ENCODE measurements at places on chromosomes 7 and 10.

GRCh38 chr7:115719963-115720362, 310.6 kb downstream of the TFEC start:
- no peak for DNase-seq

DNA sequence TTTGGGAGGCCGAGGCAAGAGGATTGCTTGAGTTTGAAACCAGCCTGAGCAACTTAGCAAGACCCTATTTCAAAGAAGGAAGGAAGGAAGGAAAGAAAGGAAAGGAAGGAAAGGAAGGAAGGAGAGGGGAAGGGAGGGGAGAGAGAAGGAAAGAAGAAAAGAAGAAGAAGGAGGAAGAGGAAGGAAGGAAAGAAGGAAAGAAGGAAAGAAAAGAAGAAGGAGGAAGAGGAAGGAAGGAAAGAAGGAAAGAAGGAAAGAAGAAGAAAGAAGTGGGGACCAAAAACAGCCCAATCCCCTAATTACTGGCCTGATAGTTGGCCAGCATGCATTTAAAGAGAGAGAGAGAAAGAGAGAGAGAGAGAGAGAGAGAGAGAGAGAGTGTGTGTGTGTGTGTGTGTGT, 66.4 kb downstream of the EEPD1 start:
- DNase-seq: no peak

- no peak for DNase-seq
These were observed 147.0 kb downstream of the CDH23 start for GRCh38 chr10:71543608-71544170.

DNA sequence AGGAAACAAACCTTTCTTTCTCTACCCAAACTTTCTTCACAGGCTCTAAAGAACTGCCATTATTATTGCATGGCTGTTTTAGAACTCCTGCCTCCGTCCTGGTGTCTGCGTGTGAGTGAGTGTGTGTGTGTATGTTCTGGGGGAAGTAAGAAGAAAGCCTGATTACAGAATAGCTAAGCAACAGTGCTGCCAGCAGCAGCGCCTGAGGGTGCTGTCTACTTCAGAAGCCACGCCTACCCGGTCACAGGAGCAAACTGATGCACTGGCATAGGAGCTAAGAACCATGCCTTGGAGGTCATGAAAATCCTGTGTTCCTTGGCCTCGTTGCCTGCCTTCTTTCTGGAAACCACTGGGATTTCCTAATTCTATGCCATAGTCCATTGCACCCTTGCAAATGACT, 25.2 kb downstream of the LIPK start:
- DNase-seq: no peak

DNA sequence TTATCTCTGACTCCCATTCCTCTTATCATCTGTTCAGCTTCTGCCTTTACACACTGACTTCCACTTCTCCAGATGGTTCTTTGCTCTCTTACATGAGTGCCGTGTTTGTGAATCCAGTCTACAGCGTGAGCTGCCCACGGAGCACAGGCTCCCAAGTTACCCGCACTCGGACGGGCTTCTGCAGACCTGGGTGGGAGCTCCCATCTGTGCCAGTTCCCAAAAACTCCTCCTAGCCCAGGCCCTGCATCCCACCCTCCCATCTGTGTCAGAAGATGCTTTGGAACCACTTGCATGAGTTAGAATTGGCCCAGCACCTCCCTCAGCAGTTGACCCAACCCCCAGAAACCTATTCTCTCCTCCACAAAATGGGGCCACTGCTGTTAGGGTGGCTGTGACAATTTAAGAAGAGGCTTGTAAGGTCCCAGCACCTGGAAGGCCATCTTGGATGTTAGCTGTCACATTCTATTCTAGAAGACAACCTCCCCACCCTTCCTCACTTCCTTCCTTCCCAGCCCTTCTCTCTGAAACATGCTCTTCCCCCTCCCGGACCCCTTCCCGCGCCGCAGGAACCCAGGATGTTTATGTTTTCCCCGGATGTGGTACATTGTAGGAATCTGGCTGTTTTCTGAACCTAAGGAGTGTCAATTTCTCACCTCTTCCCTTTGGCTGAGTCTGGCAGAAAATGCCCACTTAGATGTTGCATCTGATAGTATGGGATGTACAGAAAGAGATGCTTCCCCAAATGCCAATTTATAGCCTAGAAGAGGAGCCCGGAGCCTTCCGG, 79.2 kb downstream of the CCDC3 start:
- no peak for DNase-seq

- peak; percentile 50 for DNase-seq
These were observed 191.1 kb upstream of the ADO start for GRCh38 chr10:62613424-62613823.
